ENCODE measurements at places on chromosomes 6 and 20.

DNA sequence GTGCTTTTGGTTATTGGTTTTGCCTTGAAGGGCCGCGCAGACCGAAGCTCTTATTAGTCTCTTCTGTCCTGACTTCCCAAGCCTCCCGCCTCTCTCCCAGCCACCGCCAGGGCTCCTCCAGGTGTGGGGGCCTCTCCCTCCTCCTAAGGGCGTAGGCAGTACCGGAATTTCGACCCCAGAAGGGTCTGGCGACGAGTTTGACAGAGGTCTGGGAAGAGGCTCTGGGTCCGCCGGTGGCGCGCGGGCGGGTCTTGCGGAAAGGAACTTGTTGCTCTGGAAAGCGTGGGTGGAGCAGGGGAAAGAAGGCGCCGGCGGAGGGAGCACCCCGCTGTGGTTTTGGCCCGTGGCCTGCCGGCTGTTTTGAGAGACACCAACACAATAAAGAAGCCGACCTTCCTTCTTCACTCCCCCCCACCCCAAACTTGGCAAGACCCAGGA is 1.8 kb downstream of the PCSK2 start:
- no peak for DNase-seq

DNA sequence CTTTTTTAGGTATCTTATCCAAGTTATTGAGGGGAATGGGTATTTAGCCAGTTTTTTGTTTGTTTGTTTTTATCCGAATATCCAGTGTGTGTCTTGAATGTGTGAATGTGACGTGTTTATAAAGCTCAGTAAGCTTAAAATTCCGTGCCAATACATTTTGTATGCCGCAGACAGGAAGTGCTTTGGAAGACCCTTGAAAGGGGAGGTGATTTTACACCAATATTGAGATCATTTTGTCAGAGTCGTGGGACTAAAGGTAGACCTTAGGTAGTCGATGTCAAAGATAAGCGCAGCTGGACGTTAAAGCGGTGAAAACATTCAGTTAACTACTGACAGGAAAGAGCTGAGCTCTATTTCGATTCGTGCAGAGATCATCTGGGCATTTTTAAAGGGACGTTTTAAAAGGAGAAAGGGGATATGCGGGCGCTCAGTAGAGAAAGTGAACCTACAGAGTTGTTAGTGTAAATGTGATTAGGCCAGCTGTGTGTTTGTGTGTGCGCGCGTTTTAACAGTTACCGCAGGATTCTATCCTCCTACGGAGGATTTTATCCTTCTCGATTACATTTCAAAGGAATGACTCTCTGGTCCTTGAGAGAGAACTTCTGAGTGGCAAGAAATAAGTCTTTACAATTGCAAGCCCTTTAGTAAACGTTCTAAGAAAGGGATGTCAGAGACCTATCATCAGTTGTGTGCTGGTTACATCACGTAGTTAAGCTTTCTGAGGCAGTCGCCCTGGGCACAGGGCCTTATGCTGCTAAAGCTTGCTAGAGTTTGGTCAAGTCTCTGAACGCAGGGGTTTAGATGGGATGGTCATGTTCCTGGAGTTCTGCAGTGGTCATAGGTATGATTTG is 625 bp upstream of the ECHDC1 start:
- DNase-seq = no peak

DNA sequence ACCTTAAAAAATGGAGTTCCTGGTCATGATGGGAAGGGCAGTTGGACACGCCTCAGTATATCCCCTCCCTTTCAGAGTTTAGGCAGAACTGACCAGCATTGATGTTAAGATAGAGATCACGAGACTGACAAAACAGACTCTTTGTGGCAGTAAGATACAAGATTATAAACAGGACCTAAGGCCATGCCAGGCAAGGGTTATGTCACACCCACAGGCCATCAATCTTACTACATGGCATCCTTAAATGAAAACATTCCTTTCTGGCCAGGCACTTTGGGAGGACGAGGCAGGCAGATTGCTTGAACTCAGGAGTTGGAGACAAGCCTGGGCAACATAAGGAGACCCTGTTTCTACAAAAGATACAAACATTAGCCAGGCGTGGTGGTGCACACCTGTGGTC is 129.3 kb upstream of the MLN start:
- DNase-seq = no peak

GRCh38 chr6:90460051-90460450 is 126.8 kb downstream of the MAP3K7 start:
- no peak for DNase-seq

DNA sequence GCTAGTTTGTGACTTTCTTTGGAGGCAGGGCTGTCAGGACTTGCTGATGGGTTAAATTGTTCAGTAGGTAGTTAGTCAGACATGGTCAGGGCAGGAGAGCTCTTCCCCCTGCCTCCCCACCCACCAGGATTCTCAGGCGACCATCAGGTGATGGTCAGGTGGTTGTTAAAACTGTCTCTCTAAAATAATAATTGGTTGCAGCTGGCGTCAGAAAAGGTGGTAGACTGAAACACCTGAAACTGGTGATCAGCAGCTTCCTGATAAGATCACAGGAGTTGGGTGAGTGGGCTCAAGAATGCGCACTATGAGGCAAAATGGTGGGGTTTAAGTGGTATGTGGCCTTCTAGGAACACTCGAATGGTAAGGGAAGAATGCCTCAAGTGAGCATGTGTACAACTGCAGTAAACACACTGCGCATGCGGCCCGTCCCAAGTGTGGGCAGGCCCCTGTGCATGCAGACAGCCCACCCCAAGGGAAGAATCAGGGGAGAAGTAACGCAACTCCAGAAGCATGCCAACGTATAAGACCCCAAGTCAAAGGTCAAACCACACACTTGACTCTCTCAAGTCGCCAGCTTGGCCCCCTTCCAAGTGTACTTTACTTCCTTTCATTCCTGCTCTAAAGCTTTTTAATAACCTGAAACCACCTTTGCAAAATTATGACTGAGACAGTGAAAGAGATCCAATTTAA is 7.9 kb upstream of the BLCAP start:
- DNase-seq = no peak

DNA sequence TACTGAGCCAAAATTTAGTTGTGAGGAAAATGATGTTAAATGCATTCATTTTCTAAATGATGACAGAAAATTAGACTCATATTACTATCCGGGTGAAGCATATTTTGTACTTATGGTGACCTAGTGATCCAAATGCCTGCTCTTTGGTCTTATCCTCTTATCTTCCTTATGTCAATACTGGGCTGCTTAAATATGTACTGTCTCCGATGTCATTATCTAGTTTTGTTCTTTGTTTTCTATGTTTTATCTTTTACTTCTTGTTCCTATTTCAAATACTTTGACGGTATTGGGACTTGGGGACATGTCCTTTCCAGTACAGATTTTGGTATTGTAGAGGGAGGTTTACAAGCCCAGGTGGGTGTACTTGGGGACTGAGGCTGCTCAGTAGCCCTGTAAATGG is 124.6 kb upstream of the ESR1 start:
- DNase-seq = no peak

DNA sequence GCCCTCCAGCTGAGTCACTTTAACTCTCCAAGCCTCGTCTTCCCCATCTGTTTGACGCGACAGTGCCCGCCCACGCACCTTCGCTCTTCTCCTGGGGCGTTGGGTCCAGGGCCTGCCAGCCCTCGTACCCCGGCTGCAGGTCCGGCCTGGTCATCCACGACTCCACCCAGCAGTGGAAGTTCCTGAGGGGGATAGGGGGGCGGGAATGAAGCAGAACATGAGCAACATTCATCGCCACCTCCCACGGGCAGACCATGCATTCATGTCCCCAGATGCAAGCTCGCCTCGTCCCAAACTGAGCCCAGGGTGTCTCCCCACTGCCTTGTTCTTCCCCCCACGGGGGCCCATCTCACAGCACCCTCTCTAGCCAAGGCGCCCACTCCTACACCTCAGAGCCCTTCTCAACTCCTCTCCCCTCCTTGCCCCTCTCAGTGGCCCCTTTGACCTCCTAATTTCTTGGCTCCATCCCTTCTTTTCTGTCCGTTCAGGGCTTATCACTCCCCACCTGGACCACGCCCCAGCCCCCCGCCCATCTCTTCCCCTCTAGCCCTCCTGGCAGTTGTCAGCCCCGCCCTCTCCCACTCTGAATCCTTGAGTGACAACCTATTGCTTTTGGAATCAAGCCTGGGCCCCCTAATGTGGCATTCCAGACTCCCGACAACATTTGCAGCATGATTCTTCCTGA is 23.7 kb downstream of the TGM2 start:
- DNase-seq = no peak

DNA sequence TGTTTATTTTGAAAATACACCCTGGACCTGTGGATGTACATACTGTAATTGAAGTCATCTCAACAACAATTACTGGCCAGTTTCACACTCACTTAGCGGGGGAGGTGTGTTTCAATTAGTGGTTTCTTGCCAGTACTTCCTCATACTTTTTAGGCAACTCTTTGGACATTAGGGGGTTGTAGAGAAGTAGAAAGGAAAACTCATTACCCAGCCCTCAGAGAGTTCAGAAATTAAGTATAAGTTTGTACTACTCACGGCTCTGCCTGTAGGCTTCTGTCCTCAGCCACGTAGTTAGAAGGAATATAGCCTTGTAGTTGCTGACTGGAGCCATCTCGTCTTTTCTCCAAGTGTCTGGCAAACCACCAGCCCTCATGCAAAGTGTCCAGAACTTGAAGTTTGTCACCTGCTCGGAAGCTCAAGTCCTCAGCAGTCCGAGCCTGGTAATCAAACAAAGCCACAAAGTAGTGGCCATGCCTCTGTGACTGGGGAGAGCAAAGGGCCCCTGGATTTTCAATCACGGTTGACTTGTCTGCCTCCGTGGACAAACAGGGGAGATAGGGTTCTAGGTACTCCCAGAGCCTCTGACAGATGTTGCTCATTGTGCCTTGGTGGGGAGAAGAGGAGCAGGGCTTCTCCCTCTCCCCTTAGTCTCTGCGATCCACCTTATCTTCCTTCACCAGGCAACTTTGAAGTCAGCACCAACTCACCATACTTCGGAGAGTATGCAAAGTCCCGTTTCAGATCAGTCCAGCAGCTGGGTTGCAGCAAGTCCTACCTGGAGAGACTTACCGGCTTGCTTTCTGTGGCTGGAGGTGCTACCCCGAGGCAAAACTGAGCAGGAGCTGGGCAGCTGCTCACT is 749 bp downstream of the FRK start:
- no peak for DNase-seq

DNA sequence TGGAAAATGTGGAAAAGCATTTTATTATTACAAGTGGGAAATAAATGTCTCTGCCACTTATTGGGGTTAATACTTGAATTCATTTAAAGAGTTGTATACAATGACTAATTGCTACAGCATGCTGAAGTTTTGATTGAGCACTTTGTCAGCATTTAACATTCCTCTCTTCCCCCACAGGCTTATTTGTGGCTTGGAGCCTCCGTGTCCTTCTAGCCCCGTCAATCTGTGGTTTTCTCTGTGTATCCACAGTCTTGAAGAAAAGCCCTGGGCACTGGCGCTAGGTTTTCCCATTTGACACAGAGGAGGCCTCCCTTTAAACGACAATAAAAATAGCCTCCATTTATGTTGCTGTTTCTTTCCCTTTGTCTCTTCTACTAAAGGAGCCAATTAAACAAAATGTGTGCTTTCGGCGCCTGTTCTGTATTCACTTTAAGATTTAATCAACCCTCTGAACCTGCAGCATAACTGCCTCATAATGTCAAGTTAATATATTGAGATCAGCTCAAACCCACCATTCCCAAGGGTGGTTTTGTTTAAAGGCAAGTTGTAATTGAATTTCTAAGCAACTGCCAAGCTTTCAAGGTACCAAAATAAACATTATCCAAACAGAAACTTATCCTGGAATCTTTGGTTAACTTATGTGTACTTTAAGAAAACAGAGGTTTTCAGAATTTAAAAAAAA is 326.6 kb upstream of the RNF24 start:
- DNase-seq = no peak

DNA sequence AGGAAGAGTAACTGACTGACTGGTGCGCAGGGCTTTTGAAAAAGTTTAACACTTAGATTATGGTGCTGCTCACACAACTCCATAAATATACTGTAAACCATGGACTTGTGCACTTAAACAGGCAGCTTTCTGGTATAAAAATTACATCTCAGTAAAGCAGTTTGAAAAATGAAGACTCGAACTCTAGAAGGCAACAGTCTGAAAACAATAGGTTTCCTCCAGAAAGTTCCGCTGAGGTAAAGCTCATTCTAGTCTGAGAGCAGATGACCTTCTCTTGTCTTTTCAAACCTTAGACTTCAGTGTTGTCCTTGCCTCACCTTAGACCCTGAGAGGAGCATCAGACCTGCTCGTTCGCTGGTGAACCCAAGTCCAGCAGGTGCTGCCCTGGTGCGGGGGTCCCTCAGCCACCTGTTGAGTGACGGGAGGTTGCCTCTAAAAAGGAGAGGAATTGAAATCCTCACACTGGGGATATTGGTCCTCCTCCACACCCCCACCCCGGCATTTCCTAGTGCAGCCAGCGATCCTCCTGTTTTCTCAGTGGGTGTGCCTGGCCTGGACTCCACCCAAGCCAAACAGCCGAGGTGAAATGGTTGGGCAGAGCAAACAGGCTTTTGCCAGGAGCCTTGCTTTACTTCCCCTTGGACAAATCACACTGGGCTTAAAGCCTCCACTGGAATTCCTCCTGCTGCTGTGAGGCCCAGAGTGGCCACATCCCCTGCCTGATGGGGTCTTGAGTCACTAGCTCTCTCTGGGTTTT is 14.7 kb upstream of the PYGB start:
- no peak for DNase-seq

GRCh38 chr6:126795161-126795560 is 323.3 kb upstream of the RSPO3 start:
- no peak for DNase-seq

GRCh38 chr6:158969148-158969547 is 30.9 kb downstream of the RSPH3 start:
- DNase-seq = no peak

GRCh38 chr6:109332748-109333147 is 49.5 kb downstream of the CD164 start:
- no peak for DNase-seq

- no peak for DNase-seq
Observed at GRCh38 chr20:41001497-41001896, 27.1 kb upstream of the TOP1 start.

DNA sequence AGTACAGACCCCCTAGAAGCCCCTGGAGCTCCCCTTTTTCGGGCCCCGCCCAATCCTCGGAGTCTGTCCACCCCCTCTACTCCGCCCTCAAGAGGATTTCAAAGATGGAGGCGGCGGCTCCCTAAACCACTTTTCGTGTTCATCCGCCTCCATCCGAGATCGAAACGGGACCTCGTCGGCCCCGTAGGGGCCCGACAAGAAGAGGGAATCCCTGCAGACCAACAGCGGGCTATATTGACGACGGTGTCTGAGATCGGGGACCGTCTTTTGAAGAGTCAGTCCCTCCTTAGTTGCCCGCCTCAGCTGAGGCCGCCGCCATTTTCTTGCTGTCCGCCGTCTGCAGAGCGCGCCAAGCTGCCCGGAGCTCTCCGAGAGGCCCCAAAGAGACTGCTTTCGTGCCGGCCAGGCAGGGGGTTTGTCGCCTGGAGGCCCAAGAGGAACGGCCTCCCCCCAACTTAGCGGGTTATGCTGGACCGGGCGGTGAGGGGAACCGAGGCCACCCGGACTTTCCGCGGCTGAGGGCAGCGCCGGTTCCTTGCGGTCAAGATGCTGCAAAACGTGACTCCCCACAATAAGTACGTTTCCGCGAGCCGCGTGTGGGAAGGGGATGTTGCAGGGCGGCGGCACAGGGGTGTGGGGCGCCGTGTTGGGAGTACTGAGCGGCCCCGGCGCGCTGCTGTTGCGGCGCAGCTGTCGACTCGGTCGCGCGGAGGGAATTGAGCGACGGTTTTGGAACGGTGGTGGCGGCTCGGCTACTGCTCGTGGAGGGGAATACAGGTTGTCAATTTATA is 4.2 kb downstream of the BRD2 start:
- no peak for DNase-seq
